ENCODE measurements at places on chromosomes 16 and 17. TPM values are rescaled to one million over a fixed set of nuclear protein-coding genes. Genes with fewer than 3 reads are reported as not detected.

The TPSAB1 gene
- total RNA-seq = not detected

DNA sequence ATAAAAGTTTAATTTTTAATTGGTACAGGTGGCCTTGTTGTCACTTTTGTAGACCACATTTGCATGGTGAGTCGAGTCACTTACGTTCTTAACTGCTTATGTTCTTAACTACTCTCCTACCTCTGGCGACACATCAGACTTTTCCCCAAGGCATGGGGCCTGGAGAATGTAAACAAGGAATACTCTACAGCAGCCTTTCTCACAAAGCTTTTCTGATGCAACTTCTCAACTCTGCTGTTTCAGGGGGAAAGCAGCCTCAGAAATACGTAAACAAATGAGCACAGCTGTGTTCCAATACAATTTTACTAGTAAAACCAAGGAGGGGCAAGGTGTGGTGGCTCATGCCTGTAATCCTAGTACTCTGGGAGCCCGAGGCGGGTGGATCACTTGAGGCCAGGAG is 6.9 kb downstream of the KARS1 start:
- no peak for DNase-seq

DNA sequence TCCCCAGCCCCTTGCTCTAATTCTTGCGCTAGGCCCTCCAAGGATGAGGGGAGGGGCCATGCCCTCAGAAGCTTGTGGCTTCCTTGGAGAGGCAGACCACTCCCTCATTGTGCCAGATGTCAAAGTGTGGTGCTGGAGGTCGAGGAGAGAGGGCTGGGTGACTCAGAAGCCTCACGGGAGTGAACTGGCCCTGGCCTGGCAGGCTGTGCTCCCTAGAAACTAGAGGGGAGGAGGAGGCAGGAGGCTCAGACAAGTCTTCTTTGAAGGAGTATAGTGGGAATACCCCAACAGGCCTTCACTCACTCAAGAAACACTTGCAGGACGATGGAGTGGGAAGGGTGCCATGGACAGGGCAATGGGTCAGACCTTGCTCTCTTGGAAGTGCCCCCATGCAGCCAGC is 18.5 kb downstream of the ANKRD40 start:
- DNase-seq = no peak

GRCh38 chr17:60468371-60468770 is 46.1 kb downstream of the CHCT1 start:
- DNase-seq = no peak

DNA sequence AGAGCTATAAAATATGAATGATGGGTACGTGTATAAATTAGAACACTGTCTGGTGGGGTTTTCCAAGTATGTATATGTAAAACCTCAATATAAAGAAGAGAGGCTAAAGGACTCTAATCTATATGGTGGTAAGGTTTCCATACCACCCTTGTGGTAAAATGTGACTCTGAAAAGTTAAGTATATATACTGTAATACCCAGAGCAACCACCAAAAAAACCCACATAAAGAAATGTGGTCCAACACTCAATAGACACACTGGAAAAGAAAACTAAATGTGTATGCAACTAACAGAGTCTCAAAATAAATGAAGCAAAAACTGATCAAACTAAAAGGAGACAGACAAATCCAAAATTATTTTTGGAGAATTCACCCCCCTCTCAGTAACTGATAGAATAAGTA is 72.2 kb downstream of the XPO6 start:
- no peak for DNase-seq

DNA sequence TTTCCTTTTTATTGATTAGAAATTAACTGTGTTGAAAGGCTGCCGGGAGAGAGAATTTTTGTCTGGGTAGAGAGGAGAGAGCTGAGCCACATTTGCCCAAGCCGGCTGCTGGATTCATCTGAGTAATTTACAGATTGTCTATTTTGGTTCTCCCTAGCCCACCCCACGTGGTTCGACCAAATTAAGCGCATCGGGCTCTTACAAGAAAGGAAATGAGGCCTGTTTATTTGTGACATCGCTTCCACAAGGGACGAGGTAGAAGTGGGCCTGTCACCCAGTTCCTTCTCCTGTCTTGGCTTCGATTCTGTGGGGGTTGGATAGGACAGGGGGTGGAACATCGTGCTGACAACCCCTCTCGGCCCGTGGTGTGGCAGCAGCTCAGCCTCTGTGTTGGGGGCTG is 42.9 kb downstream of the SYT17 start:
- DNase-seq = peak; percentile 88

DNA sequence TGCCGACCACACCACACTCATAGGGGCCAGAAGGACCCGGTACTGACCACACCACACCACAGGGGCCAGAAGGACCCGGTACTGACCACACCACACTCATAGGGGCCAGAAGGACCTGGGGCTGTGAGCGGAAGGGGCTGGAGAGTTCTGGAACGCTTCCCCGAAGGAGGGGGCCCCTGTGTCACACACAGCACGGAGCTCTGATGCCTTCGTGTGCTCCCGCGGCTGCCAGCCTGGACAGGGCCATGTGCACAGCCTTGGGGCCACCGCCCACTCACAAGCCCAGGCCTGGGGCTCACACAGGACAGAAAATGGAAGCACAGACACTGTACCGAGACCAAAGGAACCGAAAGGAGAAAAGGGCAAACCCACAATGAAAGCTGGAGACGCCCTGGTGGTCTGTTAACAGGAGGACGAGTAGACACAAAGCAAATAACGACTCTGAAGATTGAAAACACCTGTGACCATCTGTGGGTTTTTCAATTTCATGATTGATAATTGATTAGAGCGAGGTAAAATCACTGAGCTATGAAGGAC is 106.5 kb upstream of the METRNL start:
- DNase-seq = no peak

- no peak for DNase-seq
These were observed 8.4 kb downstream of the FBXO47 start for GRCh38 chr17:38958756-38959155.

DNA sequence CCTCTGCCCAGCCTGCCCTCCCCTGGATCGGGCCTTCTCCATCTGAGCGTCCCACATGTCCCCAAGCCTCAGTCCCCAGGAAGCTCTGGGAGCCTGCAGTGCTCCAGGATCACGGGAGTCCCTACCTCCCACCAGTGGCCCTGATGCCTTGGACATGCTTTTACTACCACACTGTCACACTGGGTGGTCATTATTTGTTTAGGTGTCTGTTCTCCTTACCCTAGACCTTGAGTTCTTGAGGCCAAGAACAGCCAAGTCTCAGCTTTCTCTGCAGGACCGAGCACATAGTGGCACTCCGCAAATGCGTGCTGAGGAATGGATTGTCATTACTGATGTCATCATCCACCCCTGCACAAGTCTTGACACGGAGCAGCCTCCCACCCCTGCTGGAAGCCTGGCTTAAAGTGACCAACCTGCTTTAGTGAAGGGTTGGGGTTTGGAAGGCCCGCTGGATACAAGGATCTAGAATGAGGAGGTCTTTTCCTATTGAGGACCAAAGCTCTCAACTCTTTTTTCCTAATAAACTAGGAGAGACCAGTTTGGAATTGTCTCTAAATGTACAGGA is 132.9 kb upstream of the CRHR1 start:
- DNase-seq = no peak

DNA sequence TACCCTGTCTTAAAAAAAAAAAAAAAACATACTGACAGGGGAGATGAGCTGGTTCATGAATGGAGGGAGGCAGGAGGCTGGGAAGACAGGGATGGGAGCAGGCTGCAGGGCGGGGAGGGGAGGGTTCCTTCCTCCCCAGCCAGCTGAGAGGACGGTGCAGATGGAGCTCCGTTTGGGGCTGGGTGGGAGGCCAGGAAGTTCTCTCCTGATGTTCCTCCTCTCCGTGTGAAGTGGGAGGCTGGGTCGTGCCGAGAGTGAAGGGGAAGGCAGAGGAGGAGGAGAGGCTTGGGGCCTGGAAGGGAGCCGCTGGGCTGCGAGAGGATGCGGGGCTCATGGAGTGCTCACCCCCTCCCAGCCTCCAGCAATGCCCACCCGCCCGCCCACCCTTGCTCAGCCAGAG is 21.3 kb downstream of the SBK1 start:
- no peak for DNase-seq

- DNase-seq = no peak
These were observed 21.2 kb upstream of the GINS2 start for GRCh38 chr16:85709766-85710585.

Measured in OCI-LY7 (cell line).